ENCODE measurements at places on chromosomes 7 and 10.

DNA sequence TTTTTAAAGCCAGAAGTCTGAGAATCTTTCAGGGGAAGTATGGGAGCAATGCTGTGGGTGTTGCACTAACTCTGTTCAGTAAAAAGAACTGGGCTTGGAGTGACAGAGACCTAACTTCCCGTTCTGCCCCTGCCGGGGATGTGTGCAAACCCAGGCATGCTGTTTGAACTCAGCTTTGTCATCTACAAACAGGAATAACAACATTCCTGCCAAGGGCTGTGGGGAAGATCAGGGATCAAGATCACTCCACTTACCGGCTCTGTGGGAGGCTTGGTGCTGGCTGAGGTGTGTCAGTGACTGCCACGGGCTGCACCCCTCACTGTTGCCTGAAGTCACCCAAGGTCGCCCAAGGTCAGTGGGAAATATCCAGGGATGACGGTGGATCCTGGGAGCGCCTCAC lies 23.1 kb upstream of the DRGX start:
- DNase-seq = no peak

DNA sequence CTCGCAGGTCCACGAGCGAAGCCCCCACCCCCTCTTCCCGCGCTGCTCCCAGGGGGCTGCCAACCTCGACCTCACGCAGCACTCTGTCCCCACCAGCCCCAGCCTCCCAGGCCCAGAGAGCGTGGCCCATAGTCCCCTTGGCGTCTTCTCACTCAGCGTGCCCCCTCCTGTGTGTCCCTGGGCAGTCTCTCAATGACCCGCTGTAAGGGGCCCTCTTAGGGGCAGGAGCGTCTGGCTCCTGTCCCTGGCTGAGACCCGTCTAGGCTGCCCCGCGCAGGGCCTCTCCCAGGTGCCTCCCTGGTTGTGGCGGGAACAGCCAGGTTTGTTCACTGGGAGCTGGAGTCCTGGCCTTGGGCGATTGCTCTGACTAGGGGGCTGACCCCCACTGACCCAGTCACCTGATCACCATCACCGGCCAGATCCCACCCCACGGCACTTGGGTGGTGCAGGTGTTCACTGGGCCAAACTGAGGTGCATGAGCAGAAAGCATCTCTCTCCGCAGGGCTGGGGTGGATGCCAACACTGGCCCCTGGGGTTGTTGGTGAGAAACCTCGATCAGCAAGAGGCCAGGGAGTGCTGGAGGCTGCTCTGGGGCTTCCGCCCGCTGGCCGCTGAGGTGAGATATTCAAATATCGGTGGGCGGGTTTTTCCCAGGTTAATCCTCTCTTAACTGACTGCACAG lies 12.6 kb upstream of the WDFY4 start:
- no peak for DNase-seq

GRCh38 chr10:102408728-102409603 lies 9.6 kb downstream of the PSD start:
- DNase-seq = no peak

- no peak for DNase-seq
Measured at GRCh38 chr7:124764847-124765400, 668 bp downstream of the GPR37 start.

DNA sequence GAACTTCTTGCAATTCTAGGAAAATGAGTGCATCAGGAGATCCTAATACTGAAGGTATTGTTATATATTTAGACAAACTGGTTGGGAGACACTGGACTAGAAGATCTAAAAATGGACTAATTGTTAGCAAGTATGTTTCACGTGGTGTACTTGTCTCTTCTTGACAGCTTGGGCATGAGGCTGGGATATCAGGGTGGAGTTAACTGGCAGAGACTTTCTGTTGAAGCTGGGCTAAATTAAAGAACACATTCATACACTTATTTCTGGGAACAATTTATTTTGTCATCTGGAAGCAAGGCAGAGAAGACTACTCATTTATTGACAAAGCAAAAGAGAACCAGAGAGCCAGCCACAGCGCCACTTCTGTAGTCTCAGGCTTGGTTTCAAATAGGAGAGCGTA lies 25.9 kb downstream of the TYW1 start:
- DNase-seq = no peak

- DNase-seq = no peak
Measured at GRCh38 chr7:138848056-138848980, 50.3 kb upstream of the ATP6V0A4 start.

DNA sequence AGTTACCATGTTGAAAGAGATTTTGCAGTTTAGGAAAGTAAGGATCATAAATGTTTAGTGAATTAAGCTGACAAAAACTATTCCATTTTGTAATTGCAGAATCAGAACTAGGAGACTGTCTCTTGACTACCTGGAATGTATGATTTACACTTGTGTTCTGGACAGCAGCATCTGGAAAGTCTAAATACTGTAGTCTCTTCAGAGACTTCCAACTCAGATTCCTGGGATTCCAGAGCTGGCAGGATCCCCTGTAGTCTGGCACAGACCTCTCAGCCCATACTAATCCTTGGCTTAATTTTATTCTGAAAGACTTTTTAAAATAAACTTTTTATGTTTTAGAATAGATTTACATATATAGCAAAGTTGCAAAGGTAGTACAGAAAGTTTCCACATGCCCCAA lies 452.7 kb downstream of the DPP6 start:
- DNase-seq = no peak
